ENCODE measurements at places on chromosomes 7 and 10.
A peak's percentile ranks its signal among the peaks of the same experiment; 100 is the strongest.

DNA sequence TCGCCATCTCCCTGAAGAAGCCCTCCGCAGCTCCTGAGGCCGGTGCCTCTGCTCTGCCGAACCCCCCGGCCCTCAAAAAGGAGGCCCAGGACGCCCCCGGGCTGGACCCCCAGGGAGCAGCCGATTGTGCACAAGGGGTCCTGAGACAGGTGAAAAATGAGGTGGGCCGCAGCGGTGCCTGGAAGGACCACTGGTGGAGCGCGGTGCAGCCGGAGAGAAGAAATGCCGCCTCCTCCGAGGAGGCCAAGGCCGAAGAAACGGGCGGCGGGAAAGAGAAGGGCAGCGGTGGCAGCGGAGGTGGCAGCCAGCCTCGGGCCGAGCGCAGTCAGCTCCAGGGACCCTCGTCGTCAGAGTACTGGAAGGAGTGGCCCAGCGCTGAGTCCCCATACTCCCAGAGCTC, 85.1 kb upstream of the SH2B2 start:
- DNase-seq = no peak

GRCh38 chr10:106795619-106796018, 368.9 kb downstream of the SORCS1 start:
- peak; percentile 23 for DNase-seq

DNA sequence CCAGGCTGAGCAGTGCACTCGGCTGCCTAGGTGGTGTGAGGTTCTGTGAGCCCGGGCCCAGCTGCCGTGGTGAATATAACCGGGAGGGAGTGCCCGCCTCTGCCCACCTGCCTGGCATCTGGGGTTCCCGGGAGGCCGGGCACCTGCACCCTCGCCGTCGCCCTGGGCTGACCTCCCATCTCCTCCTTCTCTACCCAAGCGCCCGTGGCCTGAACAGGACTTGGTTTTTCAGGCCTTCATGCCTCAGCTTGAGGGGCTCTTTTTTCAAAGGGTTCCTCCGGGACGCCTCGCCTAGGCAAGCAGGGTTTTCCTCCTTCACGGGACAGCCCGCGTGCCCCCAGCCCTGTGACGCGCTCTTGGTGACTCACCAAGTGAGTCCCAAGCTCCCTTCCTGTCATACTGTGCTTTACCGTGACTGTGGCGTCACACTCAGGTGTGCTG, 9.9 kb downstream of the INPP5A start:
- no peak for DNase-seq

- DNase-seq = no peak
These were observed 108.3 kb downstream of the SUGCT start for GRCh38 chr7:40243076-40243475.

- DNase-seq = no peak
These were observed 88.0 kb downstream of the SNX10 start for GRCh38 chr7:26379711-26380110.

GRCh38 chr10:47311193-47311931, 10.9 kb upstream of the GDF2 start:
- DNase-seq = no peak

Data from right hindlimb (tissue), 1 donor.